ENCODE measurements at places on chromosomes 4 and X.

- DNase-seq: peak; percentile 0
Measured at GRCh38 chrX:73262991-73263390, 48.3 kb upstream of the NAP1L2 start.

DNA sequence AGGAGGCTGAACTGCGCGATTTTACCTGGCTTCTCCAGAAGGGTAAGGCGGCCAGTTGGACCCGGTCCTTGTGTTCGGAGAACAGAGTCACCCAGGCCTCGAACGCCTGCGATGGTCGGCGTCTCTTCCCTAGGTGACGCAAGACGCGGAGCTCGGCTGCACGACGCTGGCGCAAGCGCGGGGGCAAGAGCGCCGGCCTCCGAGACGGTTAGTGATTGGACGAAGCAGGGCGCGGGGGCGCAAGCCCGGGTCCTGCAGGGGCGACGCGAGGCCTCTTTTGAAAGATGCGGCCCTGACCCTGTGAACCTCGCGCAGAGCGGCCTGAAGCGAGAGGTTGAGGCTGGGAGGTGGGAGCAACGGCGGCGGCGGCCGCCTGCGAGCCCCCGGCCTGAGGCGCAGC is 428 bp downstream of the ADAD1 start:
- no peak for DNase-seq

DNA sequence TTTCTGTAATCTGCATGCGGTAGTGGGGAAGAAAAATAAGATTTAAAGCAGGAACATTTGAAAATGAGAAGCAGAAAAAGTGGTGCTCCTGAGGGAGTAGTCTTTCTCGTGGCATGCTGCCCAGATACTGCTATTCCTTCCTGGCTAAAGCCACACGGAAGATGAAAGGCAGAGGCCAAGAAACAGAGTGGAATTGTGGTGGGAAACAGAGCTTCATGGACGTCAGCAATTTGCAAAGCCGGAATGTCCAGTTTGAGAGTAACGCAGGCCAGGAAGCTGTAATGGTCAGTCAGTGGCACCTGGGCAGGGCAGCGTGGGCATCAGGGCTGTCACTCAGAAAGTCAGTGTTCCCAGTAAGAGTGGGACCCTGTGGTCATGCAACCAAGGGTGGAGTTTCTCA is 63.7 kb upstream of the FMR1 start:
- no peak for DNase-seq

- no peak for DNase-seq
Measured at GRCh38 chrX:50920132-50920531, 9.6 kb downstream of the BMP15 start.

- DNase-seq: no peak
Measured at GRCh38 chr4:86841309-86841708, 7.9 kb downstream of the SLC10A6 start.

GRCh38 chrX:28979877-28980276 is 392.6 kb downstream of the IL1RAPL1 start:
- DNase-seq: no peak

Measured in NCI-H2171 (cell line).